ENCODE measurements at places on chromosomes 3 and 15.

DNA sequence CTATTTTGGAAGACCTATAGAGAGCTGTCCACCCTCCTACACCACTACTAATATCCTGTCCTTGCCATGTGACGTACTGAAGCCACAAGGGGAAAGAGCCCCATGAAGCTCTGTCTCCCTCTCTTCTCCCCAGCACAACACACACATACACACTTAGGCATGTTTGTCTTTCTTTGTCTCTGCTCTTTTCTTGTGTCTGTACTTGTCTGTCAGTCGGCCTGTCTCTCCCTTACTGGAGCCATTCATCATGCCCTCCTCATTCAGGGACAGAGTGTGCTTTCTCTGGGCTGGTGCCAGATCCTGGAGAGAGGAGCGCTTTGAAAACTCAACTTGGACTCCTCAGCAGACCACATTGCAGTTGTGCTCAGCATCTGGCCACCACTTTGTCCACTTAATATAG, 47.6 kb downstream of the PSMD6 start:
- H3K4me3 ChIP-seq: no peak overlapping the region
- peak overlapping the region; percentile 42 for H3K27ac ChIP-seq
- H3K4me1 ChIP-seq: peaks cover 84% of the 10 kb centered on the region
- no peak for DNase-seq

DNA sequence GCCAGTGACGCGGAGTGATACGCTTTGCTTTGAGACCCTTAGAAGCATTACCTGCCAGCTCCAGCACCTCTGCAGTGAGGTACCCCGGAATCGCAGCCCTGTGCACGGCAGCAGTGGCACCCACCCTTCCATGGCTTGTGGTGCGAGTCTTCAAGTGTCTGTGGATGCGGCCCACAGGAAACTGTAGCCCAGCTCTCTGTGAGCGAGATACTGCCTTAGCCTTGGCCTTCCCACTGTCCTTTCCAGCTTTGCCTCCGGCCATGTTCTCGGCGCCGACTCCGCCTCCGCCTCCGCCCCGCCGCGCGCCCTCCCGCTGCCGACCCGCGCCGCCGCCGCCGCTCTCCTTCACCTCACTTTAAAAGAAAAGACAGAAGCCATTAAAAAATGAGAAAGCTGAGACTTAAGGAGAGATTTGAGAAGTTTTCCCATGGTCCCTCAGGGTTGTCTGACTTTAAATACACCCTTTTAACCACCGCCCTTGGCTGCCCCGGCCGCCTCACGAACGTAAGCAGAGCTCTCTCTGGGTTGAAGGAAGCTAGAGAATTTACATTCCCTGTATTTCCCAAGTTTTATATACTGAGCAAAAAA, 78.5 kb upstream of the FAM174B start:
- H3K4me1 ChIP-seq: peaks cover 3% of the 10 kb centered on the region
- H3K36me3 ChIP-seq: no peaks in the 10 kb centered on the region
- H3K4me3 ChIP-seq: peak overlapping the region; percentile 79
- H3K27ac ChIP-seq: no peak overlapping the region

DNA sequence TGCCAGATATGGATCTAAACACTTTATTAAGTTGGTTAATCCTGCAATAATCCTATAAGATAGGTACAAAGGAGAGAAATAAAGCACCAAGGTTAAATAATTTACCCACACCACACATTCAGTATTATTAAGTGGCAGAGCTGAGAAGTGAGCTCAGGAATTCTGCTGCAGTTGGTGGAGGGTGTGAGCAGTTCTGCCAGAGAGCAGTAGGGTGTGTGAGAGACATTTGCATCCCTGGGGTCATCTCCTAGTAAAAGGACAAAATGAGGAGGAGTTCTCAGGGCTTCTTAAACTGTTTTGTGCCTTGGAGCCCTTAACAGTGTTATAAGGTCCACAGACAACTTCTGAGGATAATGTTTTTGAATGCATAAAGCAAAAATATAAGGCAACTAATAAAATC, 484.5 kb downstream of the TAFA4 start:
- no peaks in the 10 kb centered on the region for H3K27me3 ChIP-seq
- DNase-seq: no peak
- no peak overlapping the region for H3K27ac ChIP-seq

- DNase-seq: no peak
- H3K27ac ChIP-seq: no peak overlapping the region
- H3K36me3 ChIP-seq: no peaks in the 10 kb centered on the region
- no peaks in the 10 kb centered on the region for H3K4me1 ChIP-seq
- H3K27me3 ChIP-seq: peaks cover 12% of the 10 kb centered on the region
- H3K4me3 ChIP-seq: no peak overlapping the region
Observed at GRCh38 chr3:18044971-18045880, 302.8 kb upstream of the TBC1D5 start.

- no peak overlapping the region for H3K4me3 ChIP-seq
- no peak for DNase-seq
- H3K4me1 ChIP-seq: no peaks in the 10 kb centered on the region
- H3K27me3 ChIP-seq: peaks cover 4% of the 10 kb centered on the region
- H3K36me3 ChIP-seq: no peaks in the 10 kb centered on the region
- H3K27ac ChIP-seq: no peak overlapping the region
Observed at GRCh38 chr3:159741281-159741680, 247.4 kb upstream of the IL12A start.

DNA sequence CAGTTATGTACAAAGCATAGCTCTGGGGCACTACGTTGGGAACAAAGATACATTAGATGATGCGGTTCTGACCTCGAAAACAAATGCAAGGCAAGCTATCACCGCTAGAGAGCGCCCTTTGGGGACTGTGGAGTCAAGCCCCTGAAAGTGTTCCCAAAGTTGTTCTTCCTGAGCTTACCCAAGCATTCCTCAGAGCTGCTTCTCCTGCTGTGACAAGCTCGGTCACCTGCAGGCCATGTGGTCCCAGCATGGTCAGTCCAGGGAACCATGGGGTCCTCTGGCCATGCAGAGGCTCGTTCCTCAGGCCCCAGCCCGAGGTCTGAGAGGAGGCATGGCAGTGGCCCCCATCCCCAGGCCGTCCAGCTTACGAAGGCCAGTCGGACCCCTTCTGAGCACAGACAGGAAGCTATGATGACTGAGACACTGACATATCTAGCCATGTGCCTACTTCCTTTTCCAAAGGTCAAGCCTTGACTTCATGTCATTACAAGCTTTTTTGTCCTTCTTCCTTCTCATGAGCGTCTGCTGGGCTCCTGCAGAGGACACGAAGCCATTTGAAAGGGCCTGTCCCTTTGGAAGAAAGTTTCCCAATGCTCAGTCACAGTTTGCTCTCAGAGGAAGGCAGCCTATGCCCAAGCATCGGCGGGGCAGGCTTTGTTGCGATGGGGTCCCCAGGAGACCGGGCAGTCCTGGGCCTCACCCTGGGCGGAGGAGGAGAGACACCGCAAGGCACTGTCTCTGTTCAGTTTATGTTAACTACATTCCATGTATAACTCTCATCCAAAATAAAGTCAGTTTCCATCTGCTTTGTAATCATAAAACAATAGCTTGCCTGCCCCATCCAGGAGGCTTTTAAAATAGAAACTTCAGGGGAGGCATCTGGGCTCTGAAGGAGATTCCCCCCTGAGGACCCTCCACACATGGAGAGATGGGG, 79.3 kb downstream of the ATP10A start:
- DNase-seq: no peak
- H3K4me3 ChIP-seq: peak overlapping the region; percentile 37
- peaks cover 36% of the 10 kb centered on the region for H3K4me1 ChIP-seq
- peak overlapping the region; percentile 85 for H3K27ac ChIP-seq
- H3K27me3 ChIP-seq: no peaks in the 10 kb centered on the region

GRCh38 chr15:78168608-78169007, 19.4 kb downstream of the IDH3A start:
- no peak for DNase-seq
- H3K4me3 ChIP-seq: no peak overlapping the region
- H3K27me3 ChIP-seq: no peaks in the 10 kb centered on the region
- no peak overlapping the region for H3K27ac ChIP-seq
- peaks cover 50% of the 10 kb centered on the region for H3K4me1 ChIP-seq

GRCh38 chr3:133945381-133946095, 49.9 kb upstream of the RAB6B start:
- no peak overlapping the region for H3K4me3 ChIP-seq
- H3K4me1 ChIP-seq: peaks cover 11% of the 10 kb centered on the region
- no peak overlapping the region for H3K27ac ChIP-seq
- no peak for DNase-seq
- H3K27me3 ChIP-seq: peaks cover 7% of the 10 kb centered on the region

- no peaks in the 10 kb centered on the region for H3K36me3 ChIP-seq
- no peaks in the 10 kb centered on the region for H3K4me1 ChIP-seq
- H3K4me3 ChIP-seq: no peak overlapping the region
- H3K27ac ChIP-seq: no peak overlapping the region
Observed at GRCh38 chr15:95793231-95793630, 537.3 kb upstream of the NR2F2 start.

DNA sequence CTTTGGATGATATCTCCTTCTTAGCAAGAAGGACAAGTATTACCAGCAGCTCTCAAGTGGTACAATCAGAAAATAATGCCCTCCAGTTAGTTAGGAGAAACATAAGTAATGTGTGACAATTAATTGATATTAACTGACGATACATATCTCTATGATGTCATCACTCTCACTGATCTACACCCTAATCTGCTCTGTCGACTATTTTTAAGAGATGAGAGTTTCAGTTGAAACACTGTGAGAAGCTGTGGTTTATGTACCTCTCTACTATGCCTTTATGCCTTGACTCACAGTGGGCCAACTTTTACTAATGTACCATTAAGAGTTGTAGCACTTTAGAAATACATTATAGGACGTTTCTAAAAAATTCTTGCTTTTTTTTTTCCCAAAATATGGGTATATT, 8.6 kb downstream of the CEP152 start:
- DNase-seq: no peak
- peaks cover 55% of the 10 kb centered on the region for H3K4me1 ChIP-seq
- peak overlapping the region; percentile 9 for H3K27ac ChIP-seq

All from activated T-helper 2 cell treated with anti-CD3 and anti-CD28 coated beads, Interferon-gamma antibody, Interleukin-2, Interleukin-4, amounts not matched to agents 10 μg/mL and 5 μg/mL and 100 μg/mL, durations not matched to agents 14 hours and 24 hours and 36 hours (primary cell).